Activated CD4-positive, alpha-beta T cell treated with anti-CD3 and anti-CD28 coated beads, Interleukin-2, Interleukin-4, amounts not matched to agents 100 ng/mL and 50 ng/mL, durations not matched to agents 16 hours and 8 hours (primary cell): ENCODE measurements at places on chromosomes 7 and 10.

GRCh38 chr10:78045856-78046255 lies 12.2 kb downstream of the RPS24 start:
- DNase-seq: no peak

- no peak for DNase-seq
Measured at GRCh38 chr7:78002021-78002420, 203.4 kb downstream of the PHTF2 start.

DNA sequence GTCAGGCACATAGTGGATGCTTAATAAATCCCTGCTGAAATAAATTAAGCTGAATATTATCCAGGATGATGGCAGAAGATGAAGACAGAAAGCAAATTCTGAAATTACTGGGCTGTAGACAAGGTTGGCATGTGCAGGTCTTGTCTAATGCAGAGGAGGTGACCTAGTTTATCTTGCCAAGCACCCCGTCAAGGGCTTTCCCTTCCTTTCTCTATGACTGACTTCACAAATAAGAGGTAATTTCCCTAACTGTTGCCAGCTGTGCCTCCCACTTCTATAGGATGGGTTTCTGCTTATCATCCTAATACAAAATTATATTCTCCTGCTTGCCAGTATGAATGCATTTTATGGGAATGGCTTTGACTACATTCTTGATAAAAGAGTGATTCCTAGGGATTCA lies 38.0 kb downstream of the LHFPL3 start:
- DNase-seq: no peak

GRCh38 chr10:101647255-101647654 lies 47.7 kb downstream of the FBXW4 start:
- DNase-seq: no peak

- DNase-seq: peak; percentile 33
Measured at GRCh38 chr10:87734987-87735827, 75.5 kb downstream of the PAPSS2 start.

DNA sequence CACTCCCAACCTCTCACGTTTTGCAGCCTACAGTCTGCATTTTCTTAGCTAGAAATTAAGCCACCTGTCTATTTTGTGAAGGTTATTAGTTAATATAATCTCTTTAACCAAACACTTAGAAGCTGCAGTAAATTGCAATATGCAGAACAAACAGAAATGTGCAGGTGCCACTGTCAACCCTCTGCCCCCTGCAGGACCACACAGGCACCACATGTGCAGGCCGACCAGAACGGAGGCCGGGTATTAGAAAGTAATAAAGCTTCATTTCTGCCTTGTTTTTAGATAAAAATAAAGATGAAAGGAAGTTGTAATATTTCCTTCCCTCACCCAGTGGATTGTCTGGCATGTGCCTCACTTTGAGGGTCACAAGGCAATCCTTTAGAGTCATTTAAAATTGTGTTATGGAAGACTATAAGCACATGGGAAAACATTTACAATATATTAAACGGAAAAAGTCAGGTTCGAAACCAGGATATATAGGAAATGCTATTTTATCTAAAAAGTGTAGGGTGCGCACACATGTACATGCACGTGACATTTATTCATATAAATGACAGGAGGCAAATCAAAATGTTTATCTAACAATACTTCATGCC lies 158.2 kb downstream of the ARHGAP12 start:
- DNase-seq: peak; percentile 48

DNA sequence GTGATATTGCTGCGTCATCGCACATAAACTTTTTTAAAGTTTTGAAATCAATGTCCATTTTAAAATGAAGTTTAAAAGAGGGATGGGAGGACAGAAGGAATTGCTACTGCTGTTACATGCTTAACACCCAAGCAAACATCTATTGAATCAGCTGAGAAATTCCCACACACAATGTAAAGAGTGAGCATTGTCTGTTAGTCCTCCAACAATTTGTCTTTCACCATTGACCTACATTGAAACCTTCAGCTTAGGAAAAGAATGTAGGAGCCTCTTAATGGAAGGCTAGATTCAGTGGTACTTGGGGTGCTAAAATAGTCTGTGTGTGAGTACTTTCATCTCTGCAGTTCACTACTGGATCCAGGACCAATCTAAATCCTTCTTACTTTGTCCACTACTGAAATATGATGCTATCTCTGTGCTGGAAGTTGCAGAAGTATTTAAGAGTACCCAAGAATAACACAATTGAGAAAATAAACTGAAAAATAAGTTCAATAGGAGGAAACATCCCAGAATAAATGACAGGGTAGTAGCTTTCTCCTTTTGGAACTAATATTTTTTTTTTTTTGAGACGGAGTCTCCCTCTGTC lies 23.8 kb upstream of the FBXW4 start:
- no peak for DNase-seq

DNA sequence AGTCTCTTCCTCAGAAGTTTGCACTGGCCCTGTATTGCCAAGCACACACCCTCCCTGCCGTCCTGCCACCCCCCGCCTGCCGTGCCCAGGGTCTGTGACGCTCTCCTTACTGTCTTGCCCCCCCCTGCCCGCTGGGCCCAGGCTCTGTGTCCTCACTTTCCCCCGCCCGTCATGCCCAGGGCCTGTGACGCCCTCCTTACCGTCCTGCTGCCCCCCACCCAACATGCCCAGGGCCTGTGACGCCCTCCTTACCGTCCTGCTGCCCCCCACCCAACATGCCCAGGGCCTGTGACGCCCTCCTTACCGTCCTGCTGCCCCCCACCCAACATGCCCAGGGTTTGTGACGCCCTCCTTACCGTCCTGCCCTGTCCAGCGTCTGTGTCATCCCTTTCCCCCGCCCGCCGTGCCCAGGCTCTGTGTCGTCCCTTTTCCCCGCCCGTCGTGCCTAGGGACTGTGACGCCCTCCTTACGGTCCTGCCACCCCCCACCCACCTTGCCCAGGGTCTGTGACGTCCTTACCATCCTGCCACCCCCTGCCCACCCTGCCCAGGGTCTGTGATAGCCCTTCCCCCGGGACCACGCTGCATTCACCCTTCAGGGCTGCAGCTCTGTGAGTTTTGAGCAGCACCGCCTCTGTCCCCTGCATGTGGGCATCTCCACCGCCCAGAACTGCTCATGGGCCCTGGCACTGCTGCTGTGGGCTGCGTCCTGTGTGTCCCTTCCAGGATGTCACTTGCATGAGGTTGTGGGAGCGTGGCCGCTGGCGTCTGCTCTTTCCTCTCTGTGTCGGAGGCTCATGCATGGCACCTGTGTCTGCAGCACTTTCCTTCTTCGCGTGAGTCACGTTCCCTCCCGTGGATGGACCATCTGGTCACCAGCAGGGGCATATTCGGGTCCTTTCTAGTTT lies 19.3 kb upstream of the PRKAR1B start:
- no peak for DNase-seq

DNA sequence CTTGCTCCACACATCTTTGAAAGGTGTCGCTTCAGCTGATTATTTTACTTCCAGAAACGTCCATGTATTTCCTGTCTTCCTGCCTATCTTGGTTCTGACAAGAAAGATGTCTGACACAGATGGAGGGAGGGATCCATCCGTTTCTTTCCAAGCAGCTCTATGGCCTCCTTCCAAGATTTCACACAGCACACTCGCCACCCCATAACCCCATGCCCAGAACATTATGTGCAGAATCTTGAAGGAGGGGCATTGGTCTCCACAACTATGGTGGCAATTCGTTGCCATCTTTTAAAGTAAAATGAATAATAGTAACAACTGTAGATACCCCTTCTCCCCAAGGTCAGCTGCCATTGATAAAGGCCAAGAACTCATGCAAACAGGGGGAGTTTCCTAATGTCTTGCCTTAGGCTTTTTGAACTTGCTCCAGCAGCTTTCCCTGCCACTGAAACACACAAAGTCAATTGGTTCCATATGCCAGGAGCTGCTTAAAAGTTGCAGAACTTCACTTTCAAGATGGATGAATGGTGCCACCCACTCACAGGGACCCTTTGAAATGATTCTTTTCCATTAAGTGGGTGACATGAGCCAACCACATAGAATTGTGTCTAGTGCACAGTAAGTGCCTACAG lies 60.0 kb downstream of the VSTM4 start:
- no peak for DNase-seq

GRCh38 chr10:50367732-50368131 lies 116.4 kb upstream of the ASAH2 start:
- peak; percentile 15 for DNase-seq

- DNase-seq: no peak
Measured at GRCh38 chr7:90238583-90238982, 6.4 kb upstream of the CFAP69 start.

- DNase-seq: no peak
Measured at GRCh38 chr10:43752682-43753081, 104.0 kb upstream of the ZNF32 start.

DNA sequence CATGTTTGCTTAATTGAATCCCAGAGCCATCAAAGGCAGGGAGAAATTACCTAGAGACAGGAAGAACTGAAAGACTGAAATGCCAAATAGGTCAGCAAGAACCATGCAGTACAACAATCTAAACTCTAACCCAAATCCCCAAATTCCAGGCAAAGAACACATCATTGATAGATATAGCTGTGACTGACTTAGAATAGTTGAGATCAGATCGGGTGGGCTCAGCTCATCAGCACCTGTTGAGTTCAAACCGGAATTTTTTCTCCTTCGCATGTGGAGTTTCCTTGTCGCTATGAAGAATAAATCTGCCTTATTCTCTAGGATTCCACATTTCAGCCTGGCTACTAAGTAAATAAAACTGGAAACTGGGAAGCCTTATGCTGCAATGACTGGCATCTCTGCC lies 1.4 kb downstream of the ANKMY2 start:
- DNase-seq: no peak

GRCh38 chr7:11539853-11540252 lies 292.1 kb downstream of the THSD7A start:
- no peak for DNase-seq

DNA sequence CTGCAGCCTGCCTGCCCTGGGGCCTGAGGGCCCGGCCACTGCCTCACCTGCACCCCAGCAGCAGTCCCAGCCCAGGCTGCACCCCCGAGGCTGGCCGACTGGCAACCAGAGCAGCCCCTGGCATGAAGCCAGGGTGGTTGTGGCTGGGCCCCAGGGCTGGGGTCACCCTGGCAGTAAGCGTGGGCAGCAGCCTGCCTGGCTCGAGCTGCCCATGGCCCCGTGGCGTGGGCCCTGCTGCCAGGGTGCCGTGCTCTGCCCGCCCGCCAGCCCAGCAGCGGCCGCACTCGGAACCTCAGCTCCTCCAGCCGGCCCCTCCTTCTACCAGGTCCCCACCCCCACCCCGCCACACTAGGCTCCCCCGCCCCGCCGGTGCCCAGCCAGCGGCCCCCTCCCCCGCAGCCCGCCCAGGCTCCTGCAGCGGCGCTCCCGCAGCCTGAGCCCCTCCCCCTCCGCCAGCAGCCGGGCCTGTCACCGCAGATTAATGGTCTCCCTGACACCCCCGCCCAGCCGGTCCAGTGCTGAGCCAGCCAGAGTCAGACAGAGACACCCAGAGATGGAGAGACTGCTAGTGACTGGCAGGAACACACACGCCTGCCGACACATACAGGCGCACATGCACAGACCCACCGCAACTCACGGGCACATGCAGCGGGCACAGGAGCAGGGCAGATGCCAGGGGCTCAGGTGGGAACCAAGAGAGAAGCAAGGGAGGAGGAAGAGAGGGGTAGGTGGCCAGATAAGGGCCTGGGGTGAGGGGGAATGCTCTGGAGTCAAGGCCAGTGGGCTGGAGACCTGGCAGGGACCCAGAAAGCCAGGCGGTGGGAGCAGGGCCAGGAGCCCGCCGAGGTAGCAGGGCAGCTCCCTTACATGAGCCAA lies 22.4 kb downstream of the KCNH2 start:
- DNase-seq: no peak

DNA sequence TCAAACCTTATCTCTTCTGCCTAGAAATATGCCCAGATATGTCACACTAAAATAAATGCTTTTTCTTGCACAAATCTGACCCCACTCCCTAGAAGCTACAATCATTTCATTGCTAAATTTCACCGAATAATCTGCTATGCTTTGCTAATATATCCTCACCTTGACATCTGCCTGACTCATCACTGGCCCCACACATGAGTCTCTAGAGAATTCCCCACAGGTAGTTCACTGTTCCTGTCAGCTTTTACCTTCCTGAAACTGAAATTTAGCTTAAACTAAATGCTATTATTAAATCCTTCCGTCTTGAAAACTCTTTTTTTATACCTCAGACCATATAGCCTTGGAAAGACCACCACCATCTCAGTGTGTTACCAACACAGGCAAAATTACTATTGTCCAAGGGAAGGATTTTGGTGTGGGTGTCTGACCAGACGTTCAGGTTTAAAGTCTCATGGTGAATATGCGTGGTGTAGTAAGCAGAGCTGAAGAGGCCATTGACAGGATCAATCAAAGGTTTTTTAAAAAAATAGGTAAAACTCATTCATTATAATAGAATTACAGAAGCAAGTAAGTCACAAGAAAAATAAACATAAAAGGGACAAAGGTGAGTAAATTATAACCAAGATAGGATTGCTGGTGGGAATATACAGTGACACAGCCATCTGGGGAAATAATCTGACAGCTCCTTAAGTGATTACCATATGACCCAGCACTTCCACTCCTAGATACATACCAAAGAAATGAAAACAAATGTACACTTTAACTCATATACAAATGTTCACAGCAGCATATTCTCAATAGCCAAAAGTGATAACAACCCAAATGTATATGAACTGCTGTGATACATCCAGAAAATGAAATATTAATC lies 173.5 kb downstream of the KMT2E start:
- no peak for DNase-seq

DNA sequence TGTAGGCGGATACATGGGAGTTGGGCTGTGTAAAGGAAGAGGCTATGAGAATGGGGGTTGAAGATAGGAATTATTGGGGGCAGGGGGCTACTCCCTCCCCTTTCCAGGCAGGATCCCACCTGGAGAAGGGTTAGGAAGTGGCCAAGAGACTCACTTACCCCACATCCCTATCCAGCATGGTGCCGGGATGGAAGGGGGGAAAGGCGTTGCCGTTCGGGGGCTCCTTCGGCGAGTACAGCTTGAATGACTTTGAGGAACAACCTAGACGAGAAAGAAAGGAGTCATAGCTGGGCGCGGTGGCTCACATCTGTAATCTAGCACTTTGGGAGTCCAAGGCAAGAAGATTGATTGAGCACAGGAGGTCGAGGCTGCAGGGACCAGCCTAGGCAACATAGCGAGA lies 8.9 kb downstream of the LDB1 start:
- DNase-seq: no peak

DNA sequence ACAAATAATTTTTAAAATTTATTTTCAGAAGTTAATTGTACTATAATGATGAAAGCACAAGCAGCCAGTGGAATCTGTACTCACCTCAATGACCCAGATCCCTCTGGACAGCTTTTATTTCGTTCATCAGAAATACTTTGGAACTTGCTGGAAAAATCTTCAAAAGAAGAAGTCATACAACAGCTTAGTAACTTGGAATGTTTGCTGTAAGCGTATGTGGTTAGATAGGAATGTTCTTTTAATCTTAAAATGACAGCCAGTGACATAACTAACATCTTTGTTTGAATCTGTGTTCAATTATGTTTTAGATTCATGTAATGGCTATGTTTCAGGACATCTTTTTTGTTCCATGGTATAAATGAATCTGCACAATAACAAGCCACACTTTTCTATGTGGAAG lies 26.8 kb downstream of the CFAP69 start:
- DNase-seq: no peak

- DNase-seq: no peak
Measured at GRCh38 chr10:113038183-113038582, 88.1 kb downstream of the TCF7L2 start.
